ENCODE measurements at places on chromosomes 1 and 21.
A peak's percentile ranks its signal among the peaks of the same experiment; 100 is the strongest.

GRCh38 chr1:37556712-37557196 is at the start of gene DNALI1:
Gene DNALI1 (plus strand): TSS chr1:37556940. CDS start chr1:37556995, 55 bp downstream.
- DNase-seq, result peak; percentile 68

- no peak for DNase-seq
Observed at GRCh38 chr1:72010094-72010431, 272.3 kb downstream of the NEGR1 start.

GRCh38 chr1:220170836-220171526 is 77.0 kb downstream of the IARS2 start:
- DNase-seq, result no peak

GRCh38 chr1:114620419-114620818 is 39.0 kb upstream of the BCAS2 start:
- no peak for DNase-seq
